ENCODE measurements at places on chromosomes 7 and 10. TPM values are rescaled to one million over a fixed set of nuclear protein-coding genes. Genes with fewer than 3 reads are reported as not detected.
A peak's percentile ranks its signal among the peaks of the same experiment; 100 is the strongest.

The CEP55 gene
- 0.48 TPM for total RNA-seq

The PRSS37 gene
- not detected for total RNA-seq

DNA sequence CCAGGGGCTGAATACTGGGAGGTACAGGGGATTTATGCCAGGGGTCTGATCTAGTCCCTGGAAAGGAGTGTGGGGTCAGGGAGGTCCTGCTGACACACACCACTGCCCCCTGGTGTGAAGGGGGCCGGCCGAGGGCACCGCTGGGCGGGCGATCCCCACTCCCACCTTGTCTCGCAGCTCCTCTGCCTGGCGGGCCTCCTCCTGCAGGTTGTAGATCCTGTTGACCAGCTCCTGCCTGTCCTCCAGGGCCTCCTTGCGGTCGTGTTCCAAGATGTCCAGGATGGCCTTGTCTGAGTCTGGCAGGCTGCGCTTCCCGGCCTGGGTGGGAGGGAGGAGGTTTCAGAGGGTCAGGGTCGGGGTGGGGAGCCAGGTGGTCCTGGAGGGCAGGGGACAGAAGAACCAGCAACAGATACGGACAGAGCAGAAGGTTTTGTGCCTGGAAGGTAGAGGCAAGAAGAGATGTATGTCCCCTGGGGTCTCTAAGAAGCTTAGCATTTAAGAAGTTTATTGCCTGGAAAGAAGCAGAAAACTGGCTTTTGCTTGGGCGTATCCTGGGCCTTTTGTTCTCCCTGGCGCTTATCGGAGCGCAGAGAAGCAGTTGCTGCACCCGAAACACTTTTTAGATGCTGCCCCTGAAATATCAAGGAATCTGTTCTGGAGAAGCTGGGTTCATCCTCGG, 94.5 kb upstream of the GNA12 start:
- DNase-seq = peak; percentile 74

- DNase-seq = no peak
Observed at GRCh38 chr10:11810313-11810766, 12.8 kb upstream of the PROSER2 start.

- DNase-seq = no peak
Observed at GRCh38 chr7:122302761-122303530, 1.6 kb downstream of the FEZF1 start.

DNA sequence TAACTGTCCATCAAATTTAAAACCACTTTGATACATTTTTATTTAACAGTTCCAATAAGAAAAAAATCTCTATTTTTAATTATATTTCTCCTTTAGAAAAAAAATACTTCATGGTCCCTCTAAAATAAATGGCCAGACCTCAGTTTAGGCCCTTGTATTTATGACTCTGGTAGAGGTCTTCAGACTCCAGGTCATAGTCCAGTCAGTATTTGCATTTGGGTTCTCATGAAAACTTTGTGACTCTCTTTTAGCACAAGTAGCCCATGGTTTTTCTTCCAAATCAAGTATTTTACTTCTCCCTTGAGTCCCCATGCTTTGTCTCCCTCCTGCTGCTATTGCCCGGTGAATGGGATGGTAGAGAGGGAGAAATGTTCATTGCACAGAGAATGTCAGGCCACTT, 5.5 kb upstream of the SEMA4G start:
- no peak for DNase-seq

GRCh38 chr10:63146503-63146902, 13.4 kb downstream of the NRBF2 start:
- no peak for DNase-seq

GRCh38 chr10:109893386-109893785, 29.9 kb downstream of the XPNPEP1 start:
- no peak for DNase-seq

The MAGI2 gene
- total RNA-seq = 21.0 TPM
